NCI-H187 treated with DMSO at 0.1 percent for 48 hours (cell line): ENCODE measurements at places on chromosomes 7 and 10.

- DNase-seq, result no peak
Measured at GRCh38 chr10:12255048-12255447, 59.1 kb downstream of the CDC123 start.

- no peak for DNase-seq
Measured at GRCh38 chr7:140176122-140176701, 571 bp downstream of the KDM7A start.

- DNase-seq, result no peak
Measured at GRCh38 chr7:143388051-143388450, 6.9 kb downstream of the ZYX start.

- no peak for DNase-seq
Measured at GRCh38 chr7:124781907-124782734, 16.5 kb upstream of the GPR37 start.

- no peak for DNase-seq
Measured at GRCh38 chr7:158458096-158458495, 129.5 kb downstream of the PTPRN2 start.

DNA sequence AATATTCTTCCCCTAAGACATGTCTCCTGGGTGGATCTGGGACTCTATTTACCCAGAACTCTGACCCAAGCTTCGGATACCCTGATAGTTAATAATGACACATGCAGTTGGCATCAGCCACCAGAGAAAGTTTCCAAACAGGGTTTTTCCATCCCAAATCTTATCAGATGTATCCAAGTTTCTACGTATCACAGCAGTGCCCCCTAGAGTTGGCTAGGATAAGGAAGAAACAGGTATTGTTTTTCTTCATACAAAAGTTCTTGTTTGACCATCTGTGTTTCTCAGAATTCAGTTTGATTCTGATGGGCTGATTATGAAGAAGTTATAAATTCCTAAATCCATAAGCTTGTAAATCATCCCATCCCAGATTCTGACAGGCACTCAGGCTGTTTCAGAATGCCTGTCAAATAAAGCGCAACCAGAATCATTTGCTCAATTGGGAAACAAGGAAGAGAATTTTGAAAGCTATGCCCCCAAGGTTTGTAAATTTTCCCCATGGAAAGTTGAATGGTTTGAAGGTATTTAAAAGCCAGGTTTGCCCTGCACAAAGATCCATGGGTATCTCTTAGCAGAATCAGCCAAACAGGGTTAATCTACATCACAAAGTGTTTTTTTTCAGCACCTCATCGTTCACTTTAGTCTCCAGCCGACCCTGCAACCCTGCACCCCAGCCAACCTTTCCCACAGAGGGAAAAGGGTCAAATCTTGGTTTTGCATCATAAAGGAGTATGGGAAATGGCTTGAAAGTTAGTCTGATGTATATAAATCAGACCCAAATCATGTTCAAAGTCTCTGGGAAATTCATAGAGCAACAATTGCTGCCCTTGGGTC, 47.4 kb downstream of the NRAP start:
- DNase-seq, result no peak

- no peak for DNase-seq
Measured at GRCh38 chr10:33195608-33196376, 138.7 kb downstream of the NRP1 start.

GRCh38 chr10:93123766-93124165, 50.1 kb downstream of the CYP26A1 start:
- no peak for DNase-seq

- no peak for DNase-seq
Measured at GRCh38 chr7:45563941-45564461, 10.2 kb upstream of the ADCY1 start.
